ENCODE measurements at places on chromosomes 1 and 21.

GRCh38 chr21:40765811-40766210, 81.1 kb downstream of the DSCAM start:
- no peak for DNase-seq

DNA sequence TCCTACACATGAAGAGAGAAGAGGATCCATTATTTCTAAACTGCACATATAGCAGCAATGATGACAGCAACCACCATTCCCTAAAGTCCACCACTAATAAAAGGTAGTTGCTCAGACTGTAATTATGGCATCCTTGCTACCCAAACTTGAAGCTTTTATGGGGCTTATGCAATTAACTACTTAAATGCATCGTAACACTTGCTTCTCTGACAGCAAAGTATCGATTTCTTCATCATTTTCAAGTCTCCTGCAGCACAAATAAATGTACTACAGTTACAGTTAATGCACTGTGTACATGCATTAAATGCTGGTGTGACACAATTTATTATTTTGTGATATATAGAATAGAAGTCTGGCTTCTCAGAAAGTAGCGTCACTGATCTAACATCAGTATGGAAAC, 241.7 kb downstream of the USH2A start:
- DNase-seq: no peak

DNA sequence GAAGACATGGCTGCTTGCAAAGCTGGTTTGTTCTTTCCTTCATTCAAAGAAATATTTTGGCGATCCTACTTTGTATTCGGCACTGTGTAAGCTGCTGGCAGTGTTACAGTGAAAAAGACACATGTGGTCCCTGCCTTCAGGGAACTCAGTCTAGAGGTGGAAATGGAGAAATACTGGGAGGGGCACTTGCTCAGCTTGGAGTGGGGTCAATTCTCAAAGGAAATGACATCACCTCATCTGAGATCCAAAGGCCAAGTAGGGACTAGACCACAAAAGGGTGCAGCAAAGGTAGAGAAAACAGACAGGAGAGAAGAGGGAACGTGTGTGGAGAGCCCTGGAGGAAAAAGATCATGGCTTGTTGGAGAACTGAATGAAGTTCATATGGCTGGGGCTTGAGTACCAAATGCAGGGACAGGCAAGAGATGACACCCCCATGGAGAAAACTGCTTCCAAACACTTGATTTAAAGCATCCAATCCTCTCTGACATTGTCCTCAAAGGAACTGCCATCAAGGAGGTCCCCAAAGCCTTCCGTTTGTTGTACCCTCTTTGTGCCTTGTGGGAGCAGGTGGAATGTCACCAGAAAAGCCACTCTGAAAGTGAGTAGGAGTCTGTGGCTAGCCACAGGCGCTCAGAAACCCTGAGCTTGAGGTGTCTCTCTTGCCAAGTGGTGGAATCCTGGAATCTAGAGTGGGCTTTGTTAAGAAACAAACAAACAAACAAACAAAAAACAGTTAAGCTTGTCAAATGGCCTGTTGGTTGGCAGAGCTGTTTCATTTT, 48.3 kb upstream of the TDRD10 start:
- no peak for DNase-seq

- DNase-seq: no peak
Observed at GRCh38 chr1:30472526-30472925, 250.9 kb downstream of the MATN1 start.

GRCh38 chr1:203048086-203048485, 21.8 kb downstream of the PPFIA4 start:
- no peak for DNase-seq
